ENCODE measurements at places on chromosomes 4 and X.

DNA sequence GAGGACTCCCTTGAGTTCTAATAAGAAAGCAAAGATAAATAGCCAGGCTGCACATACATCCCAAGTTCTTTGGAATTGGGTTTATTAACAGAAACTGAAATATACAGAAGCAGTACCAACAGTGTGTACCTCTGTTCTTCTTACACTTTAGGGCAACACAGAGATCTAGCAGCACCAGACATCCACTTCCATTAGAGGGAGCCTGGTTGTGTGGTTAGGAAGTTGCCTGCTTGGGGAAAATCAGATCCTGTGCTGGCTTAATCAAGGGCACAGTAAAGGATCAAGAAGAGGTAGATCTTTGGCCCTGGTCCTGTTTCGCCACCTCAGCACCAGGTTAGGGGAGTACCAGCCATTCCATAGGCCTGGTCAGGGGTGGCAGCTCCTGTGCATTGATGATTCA is 231.1 kb upstream of the ARHGAP24 start:
- no peak for DNase-seq

- no peak for DNase-seq
Measured at GRCh38 chrX:78106651-78106986, 2.6 kb downstream of the PGK1 start.

DNA sequence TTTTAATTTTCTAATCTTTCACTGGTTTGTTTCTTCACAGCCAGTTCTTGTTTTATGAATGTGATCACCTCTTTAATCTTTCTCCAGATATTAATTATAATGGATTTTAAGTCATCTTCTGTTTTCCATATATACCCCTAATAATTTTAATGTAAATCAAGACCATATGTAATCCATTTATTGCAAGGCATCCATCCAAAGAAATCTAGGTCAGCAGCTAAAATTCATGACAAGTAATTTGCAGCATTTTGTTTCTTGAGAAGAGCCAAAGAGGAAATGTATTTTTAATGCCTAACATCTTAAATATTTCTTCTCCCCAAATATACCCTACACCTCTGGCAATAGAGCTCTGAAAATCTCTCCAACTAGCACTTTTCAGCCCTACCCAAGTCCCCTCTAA is 81.1 kb downstream of the SUPT20HL2 start:
- DNase-seq, result no peak

- DNase-seq, result no peak
Measured at GRCh38 chrX:111352424-111352823, 59.6 kb downstream of the DCX start.

DNA sequence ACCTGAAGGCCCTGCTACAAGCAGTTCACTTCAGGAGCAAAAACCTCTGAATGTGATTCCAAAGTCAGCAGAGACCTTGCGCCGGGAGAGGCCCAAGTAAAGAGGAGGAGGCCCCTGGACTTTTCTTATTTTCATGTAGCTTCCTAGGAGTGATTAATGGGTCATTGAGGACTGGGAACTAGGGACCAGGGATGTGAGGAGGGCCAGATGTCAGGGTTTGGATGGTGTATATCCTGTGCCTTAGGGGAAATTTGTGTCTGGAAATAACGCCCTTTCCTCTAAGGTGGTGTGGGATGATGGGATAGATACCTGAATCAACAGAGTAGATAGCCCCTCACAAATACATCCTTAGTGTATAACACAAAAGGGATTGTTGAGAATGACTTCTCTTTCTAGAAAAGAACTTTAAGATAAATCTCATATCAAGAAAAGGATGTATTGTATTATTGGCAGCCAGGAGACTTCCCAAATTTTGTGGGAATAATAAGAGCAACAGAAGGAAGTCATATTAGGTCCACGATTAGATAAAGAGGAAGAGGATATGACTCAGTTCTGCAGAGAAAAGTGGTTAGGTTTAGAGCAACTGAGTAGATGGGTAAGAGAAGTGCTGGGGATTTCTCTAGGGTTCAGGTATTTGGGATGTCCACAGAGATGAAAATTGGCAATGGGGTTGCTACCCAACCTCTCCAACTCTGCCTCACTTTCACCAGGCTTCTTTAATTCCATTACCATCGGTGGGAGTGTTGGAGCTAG is 1.1 kb downstream of the ITGB1BP2 start:
- DNase-seq, result no peak

DNA sequence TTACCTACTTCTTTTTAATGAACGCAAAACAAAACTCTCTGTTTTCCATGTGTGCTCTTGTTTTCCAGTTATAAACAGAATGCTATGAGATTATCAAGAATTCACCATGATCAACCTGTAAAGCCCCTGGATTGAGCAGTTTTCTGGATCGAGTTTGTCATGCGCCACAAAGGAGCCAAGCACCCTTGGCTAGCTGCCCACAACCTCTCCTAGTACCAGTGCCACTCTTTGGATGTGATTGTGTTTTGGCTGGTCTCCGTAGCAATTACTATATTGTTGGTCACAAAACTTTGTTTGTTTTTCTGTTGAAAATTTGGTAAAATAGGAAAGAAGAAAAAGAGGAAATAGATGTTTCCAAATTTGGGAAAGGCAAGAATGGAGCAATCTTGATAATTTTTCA is 51.1 kb downstream of the UGT2B7 start:
- DNase-seq, result no peak

Measured in chondrocyte (in vitro differentiated cells).